Endothelial cell of umbilical vein (primary cell): ENCODE measurements at places on chromosomes 7 and 10. TPM values are rescaled to one million over a fixed set of nuclear protein-coding genes. Genes with fewer than 3 reads are reported as not detected.
A peak's percentile ranks its signal among the peaks of the same experiment; 100 is the strongest.

GRCh38 chr10:124725791-124726190, 18.4 kb downstream of the FAM53B start:
- no peak for DNase-seq

GRCh38 chr7:44431091-44431608, 59.3 kb downstream of the NUDCD3 start:
- DNase-seq = peak; percentile 19

GRCh38 chr10:48523820-48524758, 80.8 kb downstream of the ARHGAP22 start:
- no peak for DNase-seq

- peak; percentile 59 for DNase-seq
Measured at GRCh38 chr7:76356823-76357222, 2.0 kb downstream of the YWHAG start.

- DNase-seq = no peak
Measured at GRCh38 chr7:44315301-44315903, 10.0 kb downstream of the CAMK2B start.

- no peak for DNase-seq
Measured at GRCh38 chr10:43845121-43845520, 196.4 kb upstream of the ZNF32 start.

DNA sequence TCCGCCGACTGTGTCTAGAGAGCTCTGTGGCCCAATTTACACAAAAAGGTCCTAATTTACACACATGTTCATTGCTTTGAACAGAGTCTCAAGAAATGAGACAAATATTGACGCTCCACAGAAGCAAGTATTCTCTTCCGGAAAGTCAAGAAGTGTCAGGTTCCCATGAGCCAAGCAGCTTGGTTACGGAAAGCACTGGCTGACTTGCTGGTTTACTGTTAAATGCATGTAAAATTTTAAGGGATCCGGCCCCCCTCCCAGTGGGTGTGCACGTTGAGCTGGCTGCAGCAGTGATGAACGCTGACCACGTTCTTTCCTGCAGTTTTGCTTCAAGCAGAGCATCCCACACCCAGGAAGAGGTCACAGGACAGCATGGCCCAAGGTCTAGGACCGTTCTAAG, 76.8 kb downstream of the DIP2C start:
- DNase-seq = no peak

DNA sequence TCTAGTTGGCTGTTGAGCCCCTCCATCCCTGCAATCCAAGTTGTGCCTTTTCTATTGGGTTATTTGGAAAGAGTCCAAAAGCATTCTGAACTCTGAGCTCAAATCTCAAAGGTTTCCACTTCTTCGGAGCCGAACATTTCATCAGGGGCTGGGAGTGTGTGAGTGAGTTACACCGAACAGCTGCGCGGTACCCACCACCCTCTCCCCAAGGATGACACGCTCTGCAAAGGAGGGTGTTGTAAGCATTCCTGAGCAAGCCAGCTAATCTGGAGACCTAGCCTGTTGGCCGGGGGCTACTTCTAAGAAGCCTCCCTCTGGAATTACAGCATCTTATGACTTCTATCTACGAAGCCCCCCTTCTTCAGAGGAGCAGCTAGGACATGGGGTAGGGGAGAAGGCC, 270.5 kb downstream of the CREB5 start:
- DNase-seq = no peak

- DNase-seq = peak; percentile 46
Measured at GRCh38 chr7:22350466-22351328, 6.3 kb downstream of the RAPGEF5 start.

GRCh38 chr7:130379532-130379920, 768 bp upstream of the CPA1 start:
- DNase-seq = no peak

DNA sequence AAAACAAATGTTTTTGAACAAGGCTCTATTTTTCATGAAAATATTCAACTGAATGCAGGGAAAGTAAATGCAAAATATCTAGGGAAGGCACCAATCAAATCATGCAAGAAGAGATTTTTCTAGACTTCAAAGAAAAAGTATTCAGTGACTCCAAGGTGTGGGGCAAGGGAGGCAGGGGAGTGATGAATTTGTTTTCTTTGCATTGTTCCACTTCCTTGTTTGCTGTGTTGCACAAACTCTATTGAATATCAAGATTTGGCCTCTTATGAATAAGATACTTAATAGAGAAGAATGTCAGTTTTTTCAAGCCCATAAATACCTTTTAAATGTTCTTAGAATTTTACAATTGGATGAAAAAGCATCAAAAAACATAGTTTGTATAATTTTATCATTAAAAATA, 26.4 kb downstream of the STEAP1 start:
- DNase-seq = peak; percentile 48

DNA sequence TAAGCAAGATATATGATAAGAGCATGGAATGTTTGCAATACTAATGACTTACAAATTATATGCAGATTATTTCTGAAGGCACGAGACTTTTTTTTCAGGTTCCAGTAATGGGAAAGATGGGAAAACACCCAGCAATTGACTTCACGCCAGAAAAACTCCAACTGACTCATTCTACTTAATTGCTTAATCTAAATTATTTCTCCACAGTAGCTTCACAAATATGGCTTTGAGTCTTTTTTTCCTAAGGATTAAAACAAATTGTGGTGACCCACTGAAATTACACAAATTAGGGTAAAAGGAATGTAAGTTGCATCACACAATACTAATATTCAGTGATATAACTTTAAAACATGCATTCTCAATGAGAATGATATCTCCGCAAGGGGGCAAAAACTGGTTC, 138.7 kb downstream of the GNAI1 start:
- DNase-seq = no peak

DNA sequence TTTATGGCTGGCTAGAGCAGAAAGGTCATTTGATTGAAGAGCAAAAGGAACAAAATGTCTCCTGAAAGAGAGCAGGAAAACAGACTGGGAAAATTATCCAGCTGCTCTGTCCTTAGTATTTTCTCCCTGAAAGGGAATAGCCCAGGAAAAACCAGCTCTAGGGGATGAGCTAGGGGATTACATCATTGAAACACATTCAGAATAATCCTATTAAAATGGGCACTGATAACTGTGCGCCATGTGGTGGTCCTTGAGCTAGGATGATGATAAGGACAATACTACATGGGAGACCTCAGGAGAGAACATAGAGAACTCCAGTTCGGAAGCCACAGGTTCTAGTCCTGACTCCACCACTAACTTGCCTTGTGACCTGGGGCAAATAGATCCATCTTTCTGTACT, 873.8 kb downstream of the TYW1 start:
- no peak for DNase-seq

GRCh38 chr7:88300401-88300945, 6.2 kb downstream of the STEAP4 start:
- DNase-seq = no peak

GRCh38 chr10:114444819-114445218, 40.5 kb upstream of the AFAP1L2 start:
- no peak for DNase-seq

DNA sequence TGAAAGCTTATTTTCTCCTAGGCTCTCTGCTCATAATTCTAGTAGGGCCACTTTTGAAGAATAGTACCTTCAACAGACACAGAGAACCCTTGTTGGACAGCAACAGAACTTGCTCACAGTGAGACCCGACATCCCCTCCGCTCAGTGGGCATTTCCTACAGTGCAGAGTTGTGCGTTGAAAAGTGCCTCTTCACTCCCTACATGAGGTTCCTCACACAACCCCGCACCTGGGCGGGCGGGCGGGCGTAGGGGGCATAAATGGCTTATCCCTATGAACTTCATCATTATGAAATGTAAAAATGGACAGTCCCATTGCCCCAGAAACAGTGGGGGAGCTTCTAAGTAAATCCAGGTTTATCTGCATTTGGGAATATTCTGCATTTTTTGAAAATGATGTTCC, 174.9 kb downstream of the MGMT start:
- DNase-seq = no peak

- no peak for DNase-seq
Measured at GRCh38 chr7:64877714-64878610, 25.1 kb upstream of the ZNF273 start.

- no peak for DNase-seq
Measured at GRCh38 chr7:90602303-90602702, 6.2 kb downstream of the CDK14 start.

DNA sequence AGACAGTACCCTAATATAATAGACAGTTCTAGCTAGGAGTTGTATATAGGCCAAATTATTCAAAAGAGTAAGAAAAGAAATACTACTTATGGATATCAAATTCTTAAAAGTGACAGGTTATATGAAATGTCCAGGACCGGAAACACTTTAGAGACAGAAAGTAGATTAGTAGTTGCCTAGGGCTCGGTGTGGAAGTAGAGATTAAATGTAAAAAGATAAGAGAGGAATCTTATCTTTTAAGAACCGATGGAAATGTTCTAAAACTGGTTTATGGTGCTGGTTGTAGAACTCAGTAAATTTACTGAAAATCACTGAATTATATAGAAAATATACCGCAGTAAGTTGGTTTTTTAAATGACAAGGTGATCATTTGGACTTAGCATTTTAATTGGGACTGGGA, 147.5 kb upstream of the ASAH2 start:
- no peak for DNase-seq

- DNase-seq = no peak
Measured at GRCh38 chr10:118534136-118534535, 61.3 kb downstream of the PRLHR start.

- DNase-seq = no peak
Measured at GRCh38 chr7:152395112-152395511, 40.7 kb downstream of the KMT2C start.

DNA sequence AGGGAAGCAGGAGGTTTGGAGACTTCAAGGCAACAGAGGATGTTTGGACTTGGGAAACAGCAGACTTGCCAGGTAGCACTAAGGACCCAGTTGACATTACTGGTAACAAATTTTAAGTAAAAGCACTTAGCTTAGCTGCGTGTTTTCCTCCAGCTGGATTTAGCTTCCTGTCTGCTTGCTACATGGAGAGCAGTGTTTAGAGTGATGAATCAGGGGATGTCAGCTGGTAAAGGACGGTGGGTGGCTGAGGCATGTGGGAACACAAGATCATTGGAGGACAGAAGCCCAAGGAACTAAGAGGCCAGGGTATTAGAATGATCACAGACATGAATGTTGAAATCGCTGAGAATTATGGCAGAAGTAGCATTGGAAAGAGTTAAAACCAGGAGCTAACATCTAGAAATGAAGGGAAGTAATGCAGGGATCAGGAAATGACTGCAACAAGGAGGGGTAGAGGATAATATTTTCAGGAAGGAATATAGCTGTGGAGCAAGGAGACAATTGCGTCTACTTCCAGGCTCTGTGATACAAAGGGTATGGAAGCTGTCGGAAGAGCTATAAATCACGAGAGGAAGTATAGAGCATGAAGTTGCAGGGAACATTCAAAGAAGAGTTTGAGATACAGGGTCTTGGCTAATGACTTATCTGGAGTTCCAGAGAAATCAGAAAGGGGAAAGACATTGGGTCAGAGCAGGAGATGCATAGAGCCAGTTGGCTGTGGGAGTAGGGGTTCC, 34.4 kb downstream of the CALD1 start:
- peak; percentile 87 for DNase-seq

- no peak for DNase-seq
Measured at GRCh38 chr7:25908154-25908949, 243.6 kb upstream of the NFE2L3 start.

GRCh38 chr7:70646536-70647248, 485.3 kb upstream of the GALNT17 start:
- DNase-seq = no peak

Gene PRKAR1B
- 24.0 and 29.2 TPM in 2 replicates for total RNA-seq

Gene NYAP1
- total RNA-seq = 2.0 and 2.8 TPM in 2 replicates

Gene DNAH11
- total RNA-seq = 0.69 and 2.0 TPM in 2 replicates

Gene PTN
- not detected in 2 replicates for total RNA-seq

Gene CREB5
- total RNA-seq = 13.8 and 19.6 TPM in 2 replicates

Gene TMEM270
- total RNA-seq = not detected in 2 replicates
